ENCODE measurements at places on chromosomes 1 and 21.

DNA sequence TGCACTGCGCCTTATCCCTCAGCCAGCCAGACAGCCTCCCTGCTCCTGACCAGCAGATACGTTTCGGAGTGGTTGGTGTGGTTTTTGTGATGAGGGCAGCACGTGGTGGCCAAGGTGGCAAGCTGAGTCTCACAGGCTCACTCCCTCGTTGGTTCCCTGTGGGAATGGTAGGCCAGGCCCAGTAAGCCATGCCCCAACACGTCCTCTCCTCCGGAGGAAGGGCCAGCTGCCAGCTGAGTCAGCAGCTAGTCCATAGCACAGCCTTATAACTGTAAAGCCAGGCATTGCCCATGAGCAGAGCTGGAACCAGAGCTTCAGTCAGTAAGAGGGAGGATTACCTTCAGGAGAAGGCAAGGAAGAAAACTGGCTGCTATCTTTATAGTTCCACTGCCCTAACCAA, 29.5 kb downstream of the SZRD1 start:
- DNase-seq, result no peak

DNA sequence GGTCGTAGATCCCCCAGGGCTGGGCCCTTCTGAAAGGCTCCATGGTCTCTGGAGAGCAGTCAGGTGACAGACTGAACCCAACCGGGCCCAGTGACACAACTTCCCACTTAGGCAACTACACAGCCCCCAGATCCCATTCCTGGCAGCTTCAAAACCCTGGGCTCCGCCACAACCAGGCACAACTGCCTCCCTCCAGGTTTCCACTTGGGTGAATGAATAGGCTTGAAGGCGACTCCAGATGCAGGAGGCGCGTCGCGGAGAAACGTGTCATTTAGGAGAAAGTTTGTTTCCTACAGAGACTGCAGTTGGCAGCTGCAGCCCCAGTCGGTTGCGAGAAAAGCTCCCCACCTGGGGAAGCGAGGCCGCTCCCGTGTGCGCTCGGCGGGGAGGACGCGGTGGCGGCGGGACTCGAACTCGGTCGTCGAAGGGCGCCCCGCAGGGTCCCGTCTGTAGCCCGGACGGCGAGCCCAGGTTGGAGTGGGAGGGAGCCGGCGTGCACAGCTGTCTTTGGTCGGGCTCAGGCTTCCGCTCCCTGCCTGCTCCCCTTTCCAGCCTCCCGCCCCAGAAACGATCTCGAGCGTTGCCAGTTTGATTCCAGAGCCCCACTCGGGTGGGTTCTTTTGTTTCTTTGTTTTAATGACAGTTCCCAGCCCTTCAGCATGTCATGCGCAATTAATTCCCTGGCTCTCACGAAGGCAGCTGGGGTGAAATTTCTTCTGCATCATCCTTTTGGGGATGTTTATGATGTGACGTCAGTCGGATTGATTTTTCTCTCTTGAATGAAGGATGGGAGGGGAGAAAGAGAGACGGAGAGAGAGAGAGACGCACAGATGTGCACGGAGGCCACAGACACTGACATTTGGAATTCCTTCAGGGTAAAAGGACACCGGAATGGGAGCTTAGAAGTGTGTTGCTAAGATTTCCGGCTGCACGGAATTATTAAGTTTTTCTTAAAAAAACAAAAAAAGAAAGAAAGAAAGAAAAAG, 862 bp upstream of the SGIP1 start:
- no peak for DNase-seq

DNA sequence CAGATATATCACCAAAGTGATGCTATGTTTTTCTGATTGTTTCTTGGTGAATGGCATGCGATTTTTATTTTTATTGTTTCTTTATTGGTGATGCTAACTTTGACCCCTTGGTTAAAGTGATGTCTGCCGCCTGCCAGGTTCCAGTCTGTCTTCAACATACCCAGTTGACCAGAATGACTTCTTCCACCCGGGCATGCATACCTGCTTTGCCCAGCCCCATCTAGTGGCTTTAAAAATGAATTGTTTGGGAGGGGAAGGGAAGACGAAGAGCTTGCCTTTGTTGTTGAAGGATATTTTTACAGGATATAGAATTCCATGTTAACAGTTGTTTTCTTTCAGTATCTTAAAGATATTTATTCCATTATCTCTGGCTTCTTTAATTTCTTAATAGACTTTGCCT, 65.1 kb downstream of the ATG4C start:
- no peak for DNase-seq

DNA sequence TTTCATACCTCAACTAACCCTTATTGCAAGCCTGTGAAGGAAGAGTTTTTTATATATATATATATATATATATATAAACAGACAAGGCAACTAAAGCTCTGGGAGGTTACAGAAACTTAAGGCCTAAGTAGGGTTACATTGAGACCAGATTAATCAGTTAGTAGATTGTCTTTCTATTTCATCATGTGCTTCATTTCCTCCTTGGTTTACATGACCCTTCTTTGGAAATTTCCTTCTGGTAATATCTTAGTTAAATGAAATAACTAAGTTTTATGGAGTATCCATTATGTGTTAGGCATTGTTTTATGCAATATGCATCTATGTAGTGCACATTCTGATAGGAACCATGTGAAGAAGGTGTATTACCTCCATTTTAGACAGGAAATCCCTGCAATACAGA, 112.7 kb downstream of the FGGY start:
- DNase-seq, result no peak

DNA sequence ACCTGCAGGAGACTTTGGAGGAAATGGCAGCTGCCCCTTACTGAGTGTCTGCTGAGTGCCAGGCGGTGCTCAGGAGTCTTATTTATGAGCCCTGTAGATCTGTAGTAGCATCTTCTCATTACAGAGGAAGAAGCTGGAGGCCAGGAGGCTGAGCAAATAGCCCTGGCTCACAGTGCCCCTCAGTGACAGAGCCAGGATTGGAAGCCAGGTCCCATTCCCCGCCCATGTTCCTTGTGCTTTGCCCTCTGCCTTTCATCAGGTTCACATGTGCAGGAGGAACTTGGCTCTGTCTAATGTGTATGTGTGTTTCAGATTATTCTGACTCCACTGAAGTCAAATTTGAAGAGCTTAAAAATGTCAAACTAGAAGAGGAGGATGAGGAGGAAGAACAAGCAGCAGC, 21.2 kb downstream of the KDM4A start:
- DNase-seq, result no peak

- DNase-seq, result peak; percentile 86
Measured at GRCh38 chr1:23528250-23528978, 2.6 kb downstream of the E2F2 start.

DNA sequence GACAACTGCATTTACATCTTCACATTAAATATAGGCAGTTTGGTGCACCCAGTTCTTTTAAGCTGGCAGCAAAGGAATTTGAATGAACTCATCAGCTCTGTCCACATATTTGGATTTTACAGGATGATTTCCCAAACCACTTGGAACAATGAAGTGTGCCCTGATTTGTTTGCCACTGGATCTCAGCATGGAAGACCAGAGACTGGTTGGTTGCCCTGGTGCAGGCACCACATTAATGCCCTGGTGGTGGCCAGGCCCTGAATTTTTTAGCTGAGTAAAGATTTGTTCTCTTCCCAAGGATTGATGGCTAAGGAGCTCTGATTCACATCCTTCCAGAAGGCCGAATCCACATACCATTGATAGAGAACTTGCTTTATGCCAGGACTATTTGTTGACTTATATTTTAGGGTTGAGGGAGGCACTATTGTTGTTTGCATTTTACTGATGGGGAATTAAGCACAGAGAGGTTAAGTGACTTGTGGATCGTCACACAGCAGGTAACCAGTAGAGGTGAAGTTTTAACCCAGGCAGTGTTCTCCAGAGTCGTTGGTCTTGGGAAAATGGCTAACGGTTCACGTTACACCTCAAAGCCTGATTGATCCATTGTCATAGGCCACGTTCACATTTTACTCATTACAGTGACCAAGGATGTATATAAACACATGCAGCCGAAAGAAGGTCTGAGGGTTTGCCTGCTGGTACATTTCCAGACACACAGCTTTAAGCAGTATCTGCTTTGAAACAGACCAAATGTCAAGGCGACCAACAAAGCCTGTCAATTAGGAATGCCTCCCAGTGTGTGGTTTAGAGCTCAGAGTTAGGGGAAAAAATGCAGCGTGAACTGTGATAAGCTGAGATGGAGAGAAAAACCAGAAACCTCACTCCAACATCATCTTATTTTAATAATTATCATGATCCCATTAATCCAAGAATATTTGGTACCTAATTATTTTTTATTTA, 50.7 kb downstream of the KAZN start:
- no peak for DNase-seq

- DNase-seq, result no peak
Measured at GRCh38 chr1:46615088-46615487, 1.5 kb downstream of the MOB3C start.

DNA sequence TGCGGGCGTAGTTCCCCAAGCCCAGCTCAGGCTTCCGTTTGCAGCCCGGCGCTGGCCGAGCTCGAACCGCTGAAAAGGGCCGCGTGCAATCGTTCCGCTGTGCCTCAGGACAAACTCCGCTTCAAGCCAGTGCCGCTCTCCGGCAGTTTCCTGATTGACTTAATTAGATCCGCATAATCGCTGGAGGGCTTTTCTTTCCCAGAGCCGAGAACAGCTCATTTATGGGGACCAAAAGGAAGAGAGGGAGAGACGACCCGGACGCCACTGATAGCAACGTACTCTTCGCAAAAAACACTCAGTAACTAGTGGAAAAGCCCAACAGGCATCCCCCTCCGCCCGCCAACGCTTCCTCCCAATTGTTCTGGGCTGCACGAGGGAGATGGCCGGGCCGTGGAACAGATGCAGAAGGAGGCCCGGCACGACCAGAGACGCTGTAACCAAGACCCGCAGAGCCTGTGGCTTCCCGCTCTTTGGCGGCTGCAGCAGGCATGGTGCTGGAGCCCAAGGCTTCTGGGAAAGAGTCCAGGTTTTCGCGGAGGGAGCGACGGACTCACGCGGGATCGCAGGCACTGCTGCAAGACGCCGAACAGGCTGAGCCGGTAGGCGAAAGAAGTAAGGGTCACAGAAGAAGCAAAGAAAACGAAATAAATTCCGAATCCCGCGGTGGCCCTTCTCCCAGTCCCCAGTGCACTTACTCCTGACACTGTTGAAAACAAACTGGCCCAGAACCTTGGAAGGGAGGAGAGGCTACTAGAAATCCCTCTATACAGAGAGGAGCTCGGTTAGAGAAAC, 3.6 kb upstream of the FOXD2 start:
- DNase-seq, result no peak

DNA sequence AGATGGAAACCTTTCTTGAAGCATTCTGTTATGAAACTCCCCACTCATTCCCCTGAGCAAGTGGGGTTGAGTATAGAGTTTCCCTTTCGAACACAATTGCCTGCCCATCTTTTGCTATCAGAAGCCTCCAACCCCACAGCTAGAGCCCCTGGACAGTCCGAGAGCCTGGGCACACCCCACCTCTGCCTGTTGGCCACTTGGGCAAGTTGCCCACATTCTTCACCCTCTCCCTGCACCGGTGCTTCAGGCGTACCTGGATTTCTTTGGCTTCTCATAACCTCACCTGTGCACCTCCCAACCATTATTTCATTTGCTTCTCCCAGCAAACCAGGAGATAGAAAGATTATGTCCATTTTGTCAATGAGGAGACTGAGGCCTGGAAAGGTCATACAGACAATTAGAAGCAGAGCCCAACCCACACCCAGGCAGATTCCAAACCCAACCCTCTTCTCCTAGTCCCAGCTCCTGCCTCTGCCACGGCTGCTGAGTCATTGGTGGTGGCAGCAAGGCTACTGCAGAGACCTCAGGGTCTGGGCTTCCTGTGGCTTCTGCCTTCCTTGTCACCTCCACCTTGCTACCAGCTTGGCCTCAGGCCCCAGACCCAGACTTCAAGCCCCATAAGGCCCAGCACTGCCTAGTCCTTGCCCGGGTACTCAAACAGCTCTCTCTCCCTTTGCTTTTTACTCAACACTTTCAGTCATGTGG, 118.7 kb upstream of the ZBTB40 start:
- DNase-seq, result no peak

- DNase-seq, result no peak
Measured at GRCh38 chr1:82319546-82319945, 518.8 kb downstream of the ADGRL2 start.

DNA sequence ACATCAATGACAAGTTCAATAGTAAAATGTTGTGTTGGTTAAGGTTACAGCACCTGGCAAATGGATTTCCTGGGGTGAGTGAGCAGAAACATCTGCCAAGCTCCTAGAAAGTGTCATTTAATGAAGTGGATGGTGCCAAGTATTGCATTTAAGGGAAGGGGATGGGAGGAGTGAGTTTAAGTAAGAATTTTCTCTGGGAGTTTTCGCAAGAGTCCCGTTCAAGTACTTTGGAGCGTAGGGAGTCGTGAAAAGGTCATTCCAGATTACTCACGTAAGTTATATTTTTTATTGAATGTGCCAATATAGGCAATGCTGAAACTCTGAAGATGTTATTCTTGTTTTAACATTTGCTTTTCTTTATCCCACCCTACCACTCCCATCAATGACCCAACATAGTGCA, 117.4 kb upstream of the RAB3GAP2 start:
- DNase-seq, result no peak

- DNase-seq, result no peak
Measured at GRCh38 chr1:1143636-1144035, 27.7 kb upstream of the C1orf159 start.

GRCh38 chr1:101075926-101076325, 50.3 kb upstream of the DPH5 start:
- DNase-seq, result no peak

DNA sequence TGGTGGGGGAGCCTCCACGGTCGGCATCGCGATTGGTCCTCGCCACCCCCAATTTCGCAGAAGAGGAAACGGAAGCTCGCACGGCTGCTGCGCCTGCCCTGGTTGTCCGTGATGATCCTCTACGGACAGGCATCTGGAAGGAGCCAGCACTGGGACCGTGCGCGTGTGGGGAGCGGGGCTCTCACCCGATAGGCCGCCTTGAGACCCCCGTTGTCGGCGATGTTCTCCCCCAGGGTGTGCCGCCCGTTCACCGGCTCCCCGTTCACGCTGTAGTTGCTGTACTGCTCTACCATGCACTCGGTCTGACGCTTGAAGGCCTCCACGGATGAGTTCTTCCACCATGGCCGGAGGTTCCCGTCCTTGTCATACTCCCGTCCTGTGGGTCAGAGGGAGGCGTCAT, 48.4 kb upstream of the EIF4G3 start:
- DNase-seq, result no peak

DNA sequence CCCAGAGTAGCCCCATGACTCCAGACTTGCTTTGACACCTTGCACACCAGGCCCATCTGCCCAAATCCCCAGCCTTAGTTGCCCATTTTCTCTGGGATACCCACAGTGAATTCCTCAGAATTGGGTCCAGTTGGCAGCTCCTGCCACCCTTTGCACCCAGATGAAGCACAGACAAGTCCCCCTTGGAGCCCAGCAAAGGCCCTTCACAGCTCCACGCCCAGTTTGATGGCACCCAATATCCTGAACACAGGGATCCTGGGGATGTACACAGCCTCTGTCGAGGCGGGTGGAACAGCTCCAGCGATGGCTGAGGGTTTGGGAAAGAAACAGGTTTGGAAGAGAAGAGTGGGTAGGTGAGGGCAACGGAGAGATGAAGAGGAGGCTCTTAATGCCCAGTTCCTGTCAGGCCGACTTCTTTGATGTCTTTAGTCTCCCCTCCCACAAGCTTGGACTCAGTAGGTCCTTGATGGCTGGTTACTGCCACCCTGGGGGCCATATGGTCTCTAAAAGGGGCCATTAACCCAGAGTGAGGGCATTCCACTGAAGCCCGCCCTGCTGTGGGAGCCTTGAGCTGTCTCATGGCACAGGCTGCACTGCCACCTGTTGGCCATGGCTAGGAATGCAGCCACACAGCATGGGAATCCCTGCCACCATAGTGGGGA, 21.7 kb downstream of the TMEM53 start:
- peak; percentile 80 for DNase-seq

GRCh38 chr1:23980728-23981070, 572 bp upstream of the SRSF10 start:
- DNase-seq, result peak; percentile 64

GRCh38 chr1:203486618-203487370, 7.2 kb upstream of the OPTC start:
- DNase-seq, result no peak
